Activated CD4-positive, alpha-beta T cell treated with anti-CD3 and anti-CD28 coated beads for 1 hour (primary cell): ENCODE measurements at places on chromosomes 1 and 21.
A peak's percentile ranks its signal among the peaks of the same experiment; 100 is the strongest.

DNA sequence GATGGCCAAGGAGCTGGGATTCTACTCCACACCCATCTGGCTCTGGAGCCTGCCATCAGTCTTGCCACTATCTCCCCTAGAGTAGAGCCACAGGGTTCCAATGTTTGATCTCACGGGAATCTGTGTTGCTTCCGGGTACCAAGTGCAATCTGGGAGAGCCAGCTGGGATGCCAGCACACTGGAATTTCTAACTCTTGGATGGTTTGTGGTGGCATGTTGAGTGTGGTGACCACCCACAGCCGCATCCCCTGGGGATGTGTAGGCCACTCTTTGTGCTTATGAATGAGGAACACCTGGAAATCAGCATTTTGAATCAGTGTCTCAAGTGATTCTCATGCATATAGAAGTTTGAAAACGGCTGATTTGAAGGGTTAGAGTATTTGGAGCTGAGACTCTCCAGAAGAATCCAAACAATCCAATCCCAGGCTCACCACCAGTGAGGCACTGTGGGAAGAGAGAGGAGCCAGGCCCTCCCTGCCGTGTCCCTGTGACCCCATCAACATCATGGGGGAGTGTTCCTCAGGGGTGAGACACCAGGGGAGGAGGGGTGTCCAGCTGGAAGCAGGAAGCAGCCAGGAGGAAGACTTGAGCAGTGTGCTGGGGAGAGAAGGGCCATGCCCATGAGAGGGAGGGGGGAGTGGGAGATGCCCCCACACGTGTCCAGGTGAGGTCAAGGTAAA is 13.4 kb downstream of the FBLIM1 start:
- DNase-seq: no peak

- DNase-seq: no peak
Observed at GRCh38 chr1:50140182-50140447, 31.4 kb downstream of the ELAVL4 start.

DNA sequence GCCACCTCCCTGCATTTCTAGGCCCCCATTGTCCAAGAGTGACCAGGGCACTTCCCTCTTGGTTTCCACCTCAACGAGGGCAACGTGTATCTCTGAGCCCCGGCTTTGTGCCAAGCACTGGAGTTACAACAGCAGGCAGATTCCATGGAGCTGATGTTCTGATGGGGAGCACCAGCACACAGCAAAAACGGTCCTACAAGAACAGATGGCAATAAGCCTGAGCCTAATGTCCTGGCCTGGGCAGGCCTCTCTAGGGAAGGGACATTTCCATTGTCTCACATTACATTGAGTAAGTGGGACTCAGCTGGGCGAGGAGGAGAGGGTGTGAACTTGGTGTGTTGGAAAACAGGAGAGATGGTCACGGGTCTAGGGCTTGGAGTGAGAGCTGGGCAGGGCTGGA is 27.2 kb upstream of the NPPB start:
- no peak for DNase-seq

DNA sequence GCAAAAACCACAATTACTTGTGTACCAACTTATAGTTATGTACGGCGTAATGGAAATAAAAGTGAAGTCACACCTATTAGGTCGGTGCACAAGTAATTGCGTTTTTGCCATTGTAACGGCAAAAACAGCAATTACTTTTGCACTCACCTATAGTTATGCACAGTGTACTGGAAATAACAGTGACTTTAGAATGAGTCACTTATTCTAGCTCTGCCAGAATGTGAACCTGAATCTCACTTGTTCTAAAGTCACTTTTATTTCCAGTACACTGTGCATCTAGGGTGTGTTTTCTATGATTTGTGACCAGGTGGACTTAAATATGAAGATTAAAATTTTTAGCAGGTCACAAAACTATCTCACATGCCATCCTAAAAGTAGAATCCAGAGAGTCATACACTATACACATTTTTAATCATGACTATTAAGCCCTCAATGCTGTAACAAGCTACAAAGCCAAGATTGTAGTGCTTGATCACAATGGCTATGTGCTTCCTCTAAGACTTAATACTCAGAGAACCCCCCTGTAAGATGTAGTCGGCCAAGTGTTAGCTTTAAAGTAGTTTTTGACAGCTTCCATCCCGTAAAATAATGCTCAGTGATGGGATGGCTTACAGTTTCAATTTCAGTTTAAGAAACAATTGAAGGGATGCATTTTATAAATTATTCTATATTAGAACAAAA is 218.8 kb downstream of the NEGR1 start:
- DNase-seq: no peak

DNA sequence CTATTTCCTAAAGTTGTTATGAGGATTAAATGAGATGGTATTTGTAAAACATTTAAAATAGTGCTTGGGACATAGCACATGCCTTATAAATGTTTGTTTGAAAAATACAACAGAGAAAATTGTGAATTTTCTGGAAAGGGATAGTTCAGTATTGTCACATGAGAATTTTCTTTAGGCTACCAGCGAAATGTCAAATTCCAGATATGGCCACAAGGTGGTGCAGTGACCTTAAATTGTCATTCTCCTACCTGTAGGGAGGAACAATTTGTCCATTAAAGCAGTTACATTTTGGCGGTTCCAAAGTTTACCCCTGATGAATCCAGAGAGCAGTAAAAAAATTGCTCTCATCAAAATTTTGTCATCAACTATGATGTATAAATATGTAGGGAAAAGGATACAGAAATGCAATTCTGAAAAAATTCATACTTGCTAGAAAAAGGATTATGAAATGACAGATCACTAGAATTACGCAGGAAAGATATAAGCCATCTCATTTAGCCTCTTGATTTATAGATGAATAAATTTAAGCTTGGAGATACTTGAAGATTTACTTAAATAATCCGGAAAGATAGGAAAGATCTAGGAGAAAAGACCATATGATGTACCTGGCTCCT is 50.2 kb upstream of the TSHB start:
- peak; percentile 43 for DNase-seq

DNA sequence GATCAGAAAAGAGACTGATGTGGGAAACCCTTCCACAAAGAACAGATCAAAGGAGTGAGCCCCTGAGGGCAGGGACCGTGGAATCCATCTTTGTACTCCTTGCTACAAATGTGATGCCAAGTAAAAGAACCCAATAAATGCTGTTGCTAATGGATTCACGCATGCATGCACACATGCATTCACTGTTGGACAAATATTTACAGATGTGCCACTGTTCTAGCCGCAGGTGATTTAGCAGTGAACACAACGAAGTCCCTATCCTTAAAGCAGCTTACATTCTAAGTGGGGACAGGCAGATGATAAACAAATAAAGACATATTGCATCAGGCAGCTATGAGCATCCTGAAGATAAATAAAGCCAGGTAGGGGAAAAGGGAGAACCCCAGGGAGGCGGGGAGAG is 67.8 kb downstream of the ITPKB start:
- DNase-seq: no peak

- DNase-seq: no peak
Observed at GRCh38 chr1:93699503-93700168, 18.0 kb upstream of the BCAR3 start.

- no peak for DNase-seq
Observed at GRCh38 chr21:46674430-46675007, 39.0 kb downstream of the PRMT2 start.

DNA sequence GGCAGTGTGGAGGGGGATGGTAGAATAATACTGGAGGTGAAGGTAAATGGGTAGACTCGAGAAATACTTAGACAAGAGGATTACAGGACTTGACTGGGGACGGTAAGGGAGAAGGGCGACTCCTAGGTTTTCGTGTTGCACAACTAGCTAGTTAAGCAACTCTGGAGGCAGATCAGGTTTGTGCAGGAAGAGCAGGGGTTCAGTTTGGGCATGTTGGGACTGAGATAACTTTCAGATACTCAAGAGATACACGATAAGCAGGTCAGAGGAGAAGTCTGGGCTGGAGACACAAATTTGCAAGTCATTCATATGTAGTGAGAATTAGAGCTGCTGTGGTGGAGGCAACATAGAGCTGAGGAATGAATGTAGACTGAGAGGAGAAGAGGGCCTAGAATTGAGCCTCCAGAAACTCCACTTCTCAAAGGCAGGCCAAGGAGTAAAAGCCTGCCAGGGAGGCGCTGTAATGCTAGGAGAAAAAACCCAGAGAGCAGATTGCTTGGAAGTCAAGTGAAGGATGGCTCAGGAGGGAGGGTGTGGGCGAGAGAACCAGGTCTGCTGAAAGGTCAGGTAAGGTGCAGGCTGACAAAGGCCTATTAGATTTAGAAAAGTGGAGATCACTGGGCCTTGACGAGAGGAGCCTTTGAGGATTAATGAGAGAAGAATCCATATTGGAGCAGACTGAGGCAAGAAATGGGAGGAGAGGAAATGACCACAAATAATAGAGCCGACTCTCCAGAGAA is 20.8 kb downstream of the MAB21L3 start:
- no peak for DNase-seq

DNA sequence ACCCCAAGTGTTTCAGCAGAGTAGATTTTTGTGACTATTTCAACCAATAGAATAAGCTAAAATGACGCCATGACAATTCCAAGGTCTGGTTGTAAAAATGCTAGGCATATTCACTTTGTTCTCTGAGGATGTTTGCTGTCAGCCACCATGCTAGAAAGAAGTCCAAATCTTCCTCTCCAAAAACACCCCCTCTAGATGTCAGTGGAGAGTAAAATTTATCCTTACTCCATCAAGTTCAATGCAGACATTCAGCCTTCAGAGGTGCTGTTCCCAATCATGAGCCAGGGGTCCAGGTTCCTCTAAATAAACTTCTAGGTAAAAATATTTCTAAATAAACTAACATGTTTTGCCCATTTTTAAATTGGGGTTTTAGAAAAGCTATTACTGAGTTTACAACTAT is 395.4 kb upstream of the ADAMTS5 start:
- DNase-seq: no peak

GRCh38 chr1:3504822-3505153 is 50.3 kb downstream of the ARHGEF16 start:
- no peak for DNase-seq

DNA sequence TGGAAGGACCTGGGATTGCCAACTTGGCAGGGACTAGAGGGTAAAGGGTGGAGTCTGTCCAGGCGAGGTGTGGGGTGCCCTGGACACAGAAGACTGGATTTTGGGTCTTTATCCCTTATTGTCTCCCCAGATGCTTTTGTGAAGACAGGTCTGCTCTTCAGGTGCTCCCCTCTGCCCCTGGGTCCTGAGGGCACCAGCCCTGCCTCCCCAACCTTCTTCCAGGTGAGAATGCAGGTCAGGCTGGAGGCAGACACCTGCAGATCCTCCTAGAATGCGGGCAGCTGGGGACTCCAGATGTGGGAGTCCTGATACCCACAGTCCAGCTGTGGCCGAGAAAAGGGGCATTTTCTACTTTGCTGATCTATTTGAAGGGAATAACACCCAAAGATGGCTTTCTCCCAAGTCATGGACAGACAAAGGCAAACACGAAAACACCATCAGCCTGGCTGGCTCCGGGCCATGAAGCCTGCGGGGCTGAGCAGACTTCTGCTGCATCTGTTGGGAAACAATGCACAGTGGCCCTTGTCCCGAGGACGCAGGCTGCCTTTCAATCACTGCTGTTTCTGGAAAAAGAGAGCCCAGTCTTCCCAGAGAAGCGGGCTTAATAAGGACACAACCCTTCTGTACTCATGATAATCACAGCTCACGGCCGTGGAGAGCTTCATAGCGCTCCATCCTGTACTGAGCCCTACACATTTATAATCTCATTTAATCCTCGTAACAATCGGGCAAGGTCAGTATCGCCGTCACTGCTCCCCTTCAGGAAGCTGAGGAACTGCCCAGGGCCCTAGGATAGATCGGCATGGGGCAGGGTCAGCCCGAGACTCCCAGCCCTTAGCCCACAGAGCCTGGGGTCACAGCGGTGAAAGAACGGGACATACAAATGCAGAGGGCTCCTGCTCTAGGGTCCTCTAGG is 62.0 kb upstream of the ABCG1 start:
- DNase-seq: no peak

DNA sequence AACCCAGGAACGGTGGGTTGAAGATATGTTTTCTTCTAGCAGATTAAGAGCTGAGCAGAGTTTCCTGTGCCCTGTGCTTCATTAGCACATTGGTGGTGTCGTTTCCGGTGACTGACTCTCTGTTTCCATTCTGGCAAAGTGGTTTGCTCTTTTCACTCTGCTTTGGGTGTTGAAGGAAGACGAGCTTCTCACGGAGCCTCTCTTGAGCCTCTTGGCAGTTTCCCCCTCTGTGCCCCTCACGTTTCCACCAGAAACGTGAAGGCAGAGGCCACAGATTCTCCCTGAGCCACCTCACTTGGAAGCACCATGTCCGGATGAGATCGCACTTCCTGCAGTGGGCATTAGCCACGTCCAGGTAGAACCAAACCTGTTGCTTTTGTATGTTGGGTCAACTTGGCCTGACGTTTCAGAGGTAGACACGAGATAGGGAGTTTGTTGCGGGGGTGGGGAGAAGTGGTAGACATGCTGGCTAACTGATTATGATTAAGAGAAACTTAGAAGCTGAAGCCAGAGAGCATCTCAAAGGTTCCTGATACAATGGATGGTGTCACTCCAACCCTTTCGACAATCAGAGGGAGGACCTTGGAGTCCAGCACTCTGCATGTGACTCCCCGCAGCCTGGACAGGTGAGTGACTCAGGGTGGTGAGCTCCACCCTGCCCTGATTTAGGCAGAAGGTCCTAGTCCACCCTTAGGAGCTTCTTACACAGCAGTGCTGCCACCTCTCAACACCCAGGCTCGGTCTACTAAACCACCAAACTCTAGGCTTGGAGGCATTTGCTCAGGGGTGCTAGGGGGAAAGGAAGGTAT is at the start of gene LAX1:
Gene LAX1, plus strand, starts transcription at position 155 of the 809 bp plus-strand sequence. Its CDS starts 383 bp downstream, at position 538.
- peak; percentile 72 for DNase-seq

DNA sequence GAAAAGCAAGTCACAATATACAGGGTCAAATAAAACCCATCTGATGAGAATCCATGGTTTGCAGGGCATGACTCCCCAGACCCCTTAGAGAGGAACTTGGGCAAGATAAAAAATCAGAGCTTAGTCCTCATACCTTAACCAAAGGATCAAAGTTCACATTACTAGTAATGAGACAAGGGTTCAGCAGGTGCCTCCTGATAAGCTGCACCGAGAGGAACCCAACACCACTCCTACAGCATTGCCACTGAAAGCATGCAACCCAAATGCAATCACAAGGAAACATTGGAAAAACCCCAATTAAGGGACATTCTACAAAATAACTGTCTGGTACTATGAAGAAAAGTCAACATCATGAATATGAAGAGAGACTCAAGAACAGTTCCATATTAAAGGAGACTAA is 29.7 kb downstream of the CCDC185 start:
- DNase-seq: no peak

DNA sequence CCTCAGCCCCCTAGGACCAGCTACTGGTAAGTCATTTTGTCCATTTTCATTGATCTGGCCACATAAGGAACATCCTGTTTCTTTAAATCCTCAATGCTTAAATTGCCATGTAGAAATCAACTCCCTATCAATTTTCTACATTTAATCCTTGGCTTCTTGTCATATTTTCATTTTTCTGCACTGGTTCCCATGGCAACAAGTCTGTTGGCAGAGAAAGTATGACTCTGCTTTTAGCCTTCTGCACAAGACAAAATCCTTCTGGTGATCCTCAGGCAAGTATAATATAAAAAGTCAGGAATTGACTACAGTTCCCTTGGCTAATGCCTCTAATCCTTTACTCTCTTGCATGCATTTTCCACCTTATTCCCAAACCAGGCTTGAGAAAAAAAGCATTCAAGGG is 65.0 kb downstream of the LRRC40 start:
- DNase-seq: no peak
